Camera-type eye (tissue), 1 donor: ENCODE measurements at places on chromosomes 3 and 15. TPM values are rescaled to one million over a fixed set of nuclear protein-coding genes. Genes with fewer than 3 reads are reported as not detected.

The EPHA3 gene
- total RNA-seq = 70.5 TPM

The FHIT gene
- total RNA-seq = 6.8 TPM

The SKIL gene
- 141 TPM for total RNA-seq

The ACTC1 gene
- total RNA-seq = 136 TPM

The MORC1 gene
- not detected for total RNA-seq

The CHST14 gene
- 18.8 TPM for total RNA-seq

The SUSD5 gene
- total RNA-seq = 3.9 TPM

The TIMP4 gene
- total RNA-seq = 3.1 TPM

The DHFR2 gene
- 10.4 TPM for total RNA-seq

The CEP152 gene
- 7.9 TPM for total RNA-seq

The TEX55 gene
- total RNA-seq = not detected

The SH3GL3 gene
- total RNA-seq = 20.3 TPM
